Colonic mucosa (tissue), 4 donors: ENCODE measurements at places on chromosomes 7 and 10. TPM values are rescaled to one million over a fixed set of nuclear protein-coding genes. Genes with fewer than 3 reads are reported as not detected.

DNA sequence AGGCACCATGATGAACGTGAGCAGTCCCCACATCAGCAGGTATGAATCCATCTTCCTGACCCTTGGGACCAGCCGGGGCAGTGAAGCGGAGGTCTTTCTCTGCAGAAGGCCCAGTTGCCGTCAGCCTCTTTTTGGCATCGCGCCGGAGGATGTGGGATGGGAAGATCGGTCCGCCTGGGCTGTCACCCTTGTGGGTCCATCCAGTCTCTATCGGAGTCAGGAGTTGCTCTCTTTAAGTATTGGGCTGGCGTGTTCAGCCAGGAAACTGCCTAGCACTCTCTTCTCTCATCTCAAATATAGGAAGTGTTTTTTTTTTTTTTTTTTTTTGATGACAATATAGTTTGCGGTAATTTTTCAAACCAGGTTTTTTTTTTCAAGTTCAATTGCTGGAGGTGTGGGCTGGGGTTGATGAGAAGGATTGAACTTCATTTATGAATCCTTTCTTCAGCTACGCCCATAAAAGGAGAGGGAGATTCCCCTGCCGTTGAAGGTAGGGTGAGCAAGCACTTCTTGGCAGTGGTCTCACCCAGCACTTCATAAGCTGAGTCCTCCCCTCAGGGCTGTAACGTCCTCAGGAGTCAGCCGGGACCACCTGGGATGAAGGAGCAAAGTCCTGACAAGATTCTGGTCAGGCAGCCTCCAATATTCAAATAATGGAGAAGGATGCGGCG is at the start of gene IL2RA:
Gene IL2RA (minus strand): TSS at position 267 of the 671 bp plus-strand sequence. CDS start 216 bp downstream, at position 51.
- DNase-seq = no peak

DNA sequence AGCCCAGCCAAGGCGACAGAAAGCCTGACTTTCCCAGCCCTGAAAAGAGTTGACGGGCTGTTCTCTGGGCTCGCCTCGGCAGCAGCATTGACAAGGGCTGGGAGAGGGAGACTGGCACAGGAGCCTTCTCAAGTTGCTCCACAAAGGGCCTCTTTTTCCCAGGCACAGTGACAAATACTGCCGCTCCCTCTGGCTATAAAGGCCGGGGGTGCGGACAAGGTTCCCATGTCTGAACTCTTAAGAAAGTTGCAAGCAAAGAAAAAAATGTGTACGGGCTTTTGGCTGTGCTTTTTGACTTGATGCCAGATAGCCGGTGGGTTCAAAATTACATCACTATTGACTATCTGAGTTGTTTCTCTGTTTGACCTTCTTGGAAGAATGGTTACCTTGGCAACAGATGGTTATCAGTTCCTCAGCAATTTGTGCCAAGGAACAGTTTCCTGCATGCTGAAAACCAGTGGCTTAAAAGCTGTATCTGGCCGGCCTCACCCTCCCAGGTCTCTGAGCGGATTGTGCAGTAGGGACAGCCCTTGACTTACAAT is 115.9 kb upstream of the EEPD1 start:
- peak; percentile 34 for DNase-seq

GRCh38 chr7:128931190-128931798 is 6.4 kb upstream of the IRF5 start:
- no peak for DNase-seq

GRCh38 chr10:130809761-130810515 is 501.6 kb downstream of the TCERG1L start:
- no peak for DNase-seq

The SPDYE2B gene
- total RNA-seq = not detected

The SPDYE2 gene
- total RNA-seq = not detected

DNA sequence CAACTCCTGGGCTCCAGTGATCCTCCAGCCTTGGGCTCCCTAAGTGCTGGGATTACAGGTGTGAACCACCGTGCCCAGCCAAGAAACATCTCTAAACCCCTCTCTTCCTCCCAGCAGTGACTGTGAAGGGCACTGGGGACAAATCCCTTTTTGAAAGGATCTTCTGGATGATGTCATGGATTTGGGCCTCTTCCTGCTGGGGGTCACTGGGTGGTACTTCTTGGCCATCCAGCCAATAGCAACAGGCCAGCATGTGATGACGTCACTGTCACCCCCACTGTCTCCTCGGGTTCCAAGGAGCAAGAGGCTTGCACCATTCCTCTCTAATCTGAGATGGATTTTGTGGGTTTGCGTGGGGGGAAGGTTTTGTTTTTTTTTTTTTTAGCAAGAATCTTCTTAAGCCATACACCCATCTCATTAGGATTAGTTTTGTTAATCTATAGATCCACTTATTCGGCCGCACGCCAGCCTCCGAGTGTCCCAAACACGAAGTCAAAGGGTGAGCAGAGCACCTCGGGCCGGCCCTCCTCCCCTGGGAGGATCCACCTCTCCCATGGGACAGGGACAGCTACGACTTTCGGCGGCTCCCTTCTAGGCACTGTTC is 29.4 kb upstream of the TNRC18 start:
- no peak for DNase-seq

GRCh38 chr7:18096087-18096486 is 68.4 kb upstream of the PRPS1L1 start:
- DNase-seq = no peak

- no peak for DNase-seq
Measured at GRCh38 chr7:26195867-26196657, 4.5 kb downstream of the HNRNPA2B1 start.

GRCh38 chr7:25522727-25523126 is 294.4 kb upstream of the NPVF start:
- no peak for DNase-seq

The MRPL43 gene
- total RNA-seq = 71.5 TPM

DNA sequence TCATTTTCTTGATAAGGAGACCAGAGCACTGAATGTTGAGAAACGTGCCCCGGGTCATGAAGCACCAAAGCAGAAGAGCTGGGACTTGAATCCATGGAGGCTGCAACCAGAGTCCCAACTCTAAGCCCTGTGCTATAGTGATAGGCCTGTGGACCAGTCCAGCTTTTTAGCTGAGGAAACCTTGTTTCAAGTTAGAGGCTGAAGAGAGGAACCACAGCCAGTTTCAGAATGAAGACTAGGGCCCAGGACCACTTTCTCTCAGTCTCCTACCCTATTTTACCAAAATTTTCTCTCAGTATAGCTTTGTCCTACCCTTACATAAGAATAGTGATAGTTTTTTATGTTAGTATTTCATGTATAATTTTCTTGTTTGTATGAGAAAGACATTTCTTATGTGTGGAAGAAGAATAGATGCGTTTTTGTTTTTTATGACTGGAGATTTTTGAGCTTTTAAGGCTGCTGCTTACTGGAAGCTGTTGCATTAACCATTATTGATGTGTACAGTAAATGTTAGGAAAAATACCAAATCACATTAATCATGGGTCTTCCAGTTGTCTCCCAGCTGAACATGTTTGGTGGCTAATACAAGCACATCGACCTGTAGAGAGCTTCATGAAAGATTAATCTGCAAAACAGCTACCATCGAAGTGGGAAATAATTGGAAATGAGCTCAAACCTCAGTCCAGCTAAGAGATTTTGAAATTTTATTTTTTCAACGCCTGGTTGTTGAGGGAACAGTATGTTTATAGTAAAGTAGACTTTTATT is 45.0 kb upstream of the CSTF2T start:
- no peak for DNase-seq

The TSPAN33 gene
- total RNA-seq = 3.8 TPM

DNA sequence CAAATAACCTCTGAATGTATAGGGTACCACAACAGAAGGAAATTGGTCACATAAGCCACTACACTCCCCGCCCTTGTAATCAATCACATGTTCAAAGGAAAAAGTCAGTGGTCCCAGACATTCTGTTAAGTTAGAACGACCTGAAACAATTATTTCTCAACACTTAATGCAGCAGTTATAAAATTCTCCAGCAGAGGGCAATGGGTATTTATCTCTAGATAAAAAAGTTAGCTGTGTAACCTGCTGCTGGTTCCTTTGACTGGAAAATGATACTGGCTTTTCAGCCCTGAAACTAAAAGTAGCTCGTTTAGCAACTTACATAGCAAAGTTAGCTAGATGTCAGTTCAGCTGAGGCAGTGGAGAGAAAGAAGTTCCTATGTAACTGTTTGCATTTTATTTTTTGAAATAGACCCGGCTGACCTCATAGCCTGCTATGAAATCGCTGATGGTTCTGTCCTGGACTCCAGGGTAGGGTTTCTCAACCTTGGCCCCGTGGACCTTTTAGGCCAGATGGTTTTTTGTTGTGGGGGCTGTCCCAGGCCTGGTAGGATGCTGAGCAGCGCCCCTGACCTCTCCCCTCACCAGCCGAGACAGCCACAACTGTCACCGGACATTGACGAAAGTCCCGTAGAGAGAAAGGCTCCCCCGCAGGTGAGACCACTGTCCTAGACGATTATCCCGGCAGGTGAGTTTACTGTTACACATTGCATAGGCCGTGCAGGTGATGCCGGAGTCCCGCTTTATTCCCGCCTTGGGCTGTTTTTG is 40.2 kb upstream of the PROSER2 start:
- DNase-seq = no peak

- no peak for DNase-seq
Measured at GRCh38 chr10:70921285-70921684, 32.9 kb upstream of the PCBD1 start.

GRCh38 chr10:11699550-11700097 is 42.6 kb upstream of the ECHDC3 start:
- DNase-seq = no peak

DNA sequence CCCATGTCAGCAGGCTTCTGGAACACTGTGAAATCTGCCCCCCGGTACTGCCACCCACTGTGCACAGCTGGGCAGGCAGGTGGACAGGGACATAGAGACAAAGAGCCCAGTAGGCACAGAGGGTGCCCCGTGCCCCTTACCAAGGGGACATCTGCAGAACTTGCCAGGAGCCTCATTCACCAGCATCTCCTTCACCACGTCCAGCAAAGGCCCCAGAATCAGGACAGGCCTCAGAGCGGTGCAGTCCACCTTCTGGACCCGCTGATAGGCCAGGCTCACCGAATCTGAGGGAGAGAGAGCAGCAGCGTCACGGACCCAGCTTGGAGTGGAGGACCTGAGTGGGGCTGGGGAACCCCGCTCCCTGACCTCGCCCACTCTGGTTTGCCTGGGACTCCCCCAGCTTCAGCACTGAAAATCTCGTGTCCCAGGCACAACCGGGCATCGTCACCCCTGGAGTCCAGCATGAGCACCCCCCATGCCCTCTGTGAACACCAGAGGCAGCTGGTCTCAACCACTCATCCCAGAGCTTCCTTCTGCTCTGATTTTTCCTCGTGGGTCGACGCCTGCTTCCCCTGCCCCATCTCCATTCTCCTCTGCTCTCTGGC is 130.1 kb downstream of the DLG5 start:
- no peak for DNase-seq

GRCh38 chr7:156652886-156653568 is 12.5 kb downstream of the RNF32 start:
- DNase-seq = no peak

GRCh38 chr7:92655346-92655884 is 65.2 kb upstream of the FAM133B start:
- no peak for DNase-seq

The LIPM gene
- total RNA-seq = not detected

DNA sequence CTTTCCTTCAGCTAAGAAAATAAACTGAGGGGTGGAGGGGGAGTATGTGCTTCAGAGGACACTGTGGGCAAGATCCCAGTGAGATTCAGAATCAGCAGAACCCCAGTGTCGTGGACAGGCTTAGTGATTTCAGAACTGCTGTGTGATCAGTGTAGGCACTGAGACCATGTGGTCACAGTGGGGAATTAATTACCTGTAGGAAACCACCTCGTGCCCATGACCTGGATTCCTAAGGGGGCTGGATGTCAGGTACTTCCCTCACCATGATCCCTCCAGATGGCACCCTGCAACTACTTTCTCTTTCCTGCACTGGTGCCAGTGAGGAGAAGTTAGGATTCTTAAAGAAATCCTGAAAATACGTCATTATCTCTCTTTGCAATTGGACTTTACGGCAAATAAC is 64.4 kb downstream of the HBP1 start:
- DNase-seq = no peak

- no peak for DNase-seq
Measured at GRCh38 chr10:14349081-14349480, 18.4 kb upstream of the FRMD4A start.

- no peak for DNase-seq
Measured at GRCh38 chr10:21797984-21798765, 205.4 kb downstream of the DNAJC1 start.

The EZH2 gene
- 31.7 TPM for total RNA-seq

The ABCB8 gene
- 59.5 TPM for total RNA-seq

DNA sequence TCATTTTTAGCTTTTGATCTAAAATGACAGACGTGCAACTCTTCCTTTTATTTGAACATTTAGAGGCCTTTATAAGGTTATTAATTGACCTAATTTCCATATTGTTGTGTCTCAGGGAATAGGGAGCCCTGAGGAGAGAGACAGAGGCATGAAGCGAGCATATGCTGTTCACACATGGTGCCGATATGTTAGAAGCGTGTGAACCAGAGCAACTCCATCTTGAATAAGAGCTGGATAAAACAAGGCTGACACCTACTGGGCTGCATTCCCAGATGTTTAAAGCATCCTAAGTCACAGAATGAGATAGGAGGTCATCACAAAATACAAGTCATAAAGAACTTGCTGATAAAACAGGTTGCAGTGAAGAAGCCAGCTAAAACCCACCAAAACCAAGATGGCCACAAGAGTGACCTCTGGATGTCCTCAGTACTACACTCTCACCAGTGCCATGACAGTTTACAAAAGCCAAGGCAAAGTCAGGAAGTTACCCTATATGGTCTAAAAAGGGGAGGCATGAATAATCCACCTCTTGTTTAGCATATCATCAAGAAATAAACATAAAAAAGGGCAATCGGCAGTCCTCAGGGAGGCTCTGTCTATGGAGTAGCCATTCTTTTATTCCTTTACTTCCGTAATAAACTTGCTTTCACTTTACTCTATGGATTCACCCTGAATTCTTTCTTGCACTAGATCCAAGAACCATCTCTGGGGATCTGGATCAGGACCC is 80.1 kb downstream of the SEC61G start:
- no peak for DNase-seq

The VWC2 gene
- 0.08 TPM for total RNA-seq

DNA sequence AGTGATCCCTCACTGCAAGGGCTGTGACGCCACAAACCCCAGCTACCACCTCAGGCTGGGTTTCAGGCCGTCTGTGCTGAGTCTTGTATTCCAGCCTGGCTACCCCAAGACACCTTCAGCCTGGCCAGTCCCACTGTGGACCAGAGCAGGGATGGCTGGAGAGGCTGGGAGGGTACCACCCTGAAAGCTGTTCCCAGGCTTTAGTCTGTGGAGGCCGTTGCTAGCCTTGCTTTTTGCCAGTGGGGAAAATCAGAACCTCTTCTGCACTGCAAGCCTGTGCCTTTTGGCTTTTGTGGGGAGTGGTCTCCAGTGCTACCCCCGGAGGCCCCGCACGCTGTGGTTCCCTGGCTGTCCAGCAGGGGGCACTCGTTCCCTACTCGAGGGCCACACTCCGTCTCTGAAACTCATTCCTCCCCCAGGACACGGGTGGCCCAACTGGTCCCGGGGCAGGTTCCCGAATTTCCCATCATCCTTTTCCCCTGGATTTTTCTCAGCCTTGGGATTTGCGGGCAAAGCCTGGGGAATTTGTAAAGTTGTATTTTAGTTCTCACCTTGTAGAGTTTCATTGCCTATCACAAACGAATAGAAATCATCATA is 128.4 kb upstream of the BTBD16 start:
- DNase-seq = peak; percentile 53

GRCh38 chr7:22419488-22419887 is 62.5 kb upstream of the RAPGEF5 start:
- no peak for DNase-seq

The ST8SIA6 gene
- total RNA-seq = 0.94 TPM

- DNase-seq = no peak
Measured at GRCh38 chr7:65749039-65749438, 123.8 kb upstream of the VKORC1L1 start.
